ENCODE measurements at places on chromosomes 1 and 21. TPM values are rescaled to one million over a fixed set of nuclear protein-coding genes. Genes with fewer than 3 reads are reported as not detected.

Gene HHIPL2
- total RNA-seq = 12.3 TPM

Gene FCRL5
- not detected for total RNA-seq

Gene WNT2B
- 0.14 TPM for total RNA-seq

Gene PRRX1
- not detected for total RNA-seq

Gene LCE1F
- total RNA-seq = not detected

Gene CCDC185
- total RNA-seq = not detected

Gene FCRL4
- total RNA-seq = not detected

Gene LRRC38
- not detected for total RNA-seq

Gene SV2A
- 0.09 TPM for total RNA-seq

Gene SPRR4
- total RNA-seq = not detected

Gene WNT4
- total RNA-seq = 0.12 TPM

Gene TMEM125
- not detected for total RNA-seq

Gene OLIG2
- total RNA-seq = not detected

Gene TPTE
- total RNA-seq = not detected

Gene PROX1
- 0.18 TPM for total RNA-seq

Gene ARMH1
- 0.65 TPM for total RNA-seq

Gene SH3GLB1
- total RNA-seq = 35.0 TPM

Gene FCMR
- total RNA-seq = 4.8 TPM

Gene SPATA46
- total RNA-seq = not detected

Gene CAPN8
- 0.77 TPM for total RNA-seq

Gene TNFRSF25
- total RNA-seq = 4.3 TPM

Gene LCE1B
- total RNA-seq = not detected

Gene RNF223
- total RNA-seq = 0.27 TPM

Gene RHCE
- not detected for total RNA-seq

Gene TNFRSF4
- total RNA-seq = not detected

Gene RGS18
- not detected for total RNA-seq

Gene ASPM
- 22.7 TPM for total RNA-seq

Gene HEYL
- 3.5 TPM for total RNA-seq

Gene TNFRSF8
- not detected for total RNA-seq

Gene PSMA5
- total RNA-seq = 110 TPM

Gene SLC2A5
- 0.13 TPM for total RNA-seq

Gene PRELP
- total RNA-seq = not detected

Gene TBX15
- total RNA-seq = not detected

Gene LYPD8
- 0.45 TPM for total RNA-seq

Gene MUL1
- 29.8 TPM for total RNA-seq

Gene SCMH1
- total RNA-seq = 9.6 TPM

Gene SPATA17
- 2.0 TPM for total RNA-seq

Gene CCDC24
- 8.9 TPM for total RNA-seq

Gene GSTM2
- 4.0 TPM for total RNA-seq

Gene NCMAP
- total RNA-seq = 0.17 TPM

Gene COL9A2
- 0.24 TPM for total RNA-seq

Gene LEFTY1
- 0.50 TPM for total RNA-seq

Gene CYP4Z1
- total RNA-seq = not detected
